Tracheal epithelial cell (primary cell): ENCODE measurements at places on chromosomes 2 and 18. TPM values are rescaled to one million over a fixed set of nuclear protein-coding genes. Genes with fewer than 3 reads are reported as not detected.

EHD3 gene
- 2.7 and 3.6 TPM in 2 replicates for total RNA-seq

AKAIN1 gene
- not detected in 2 replicates for total RNA-seq

ANKRD62 gene
- 0.21 TPM in 1 of 2 replicates, not detected in the other for total RNA-seq

TMEFF2 gene
- total RNA-seq, result under 0.01 TPM in 1 of 2 replicates, not detected in the other

CABLES1 gene
- 0.21 and 1.7 TPM in 2 replicates for total RNA-seq

ALK gene
- total RNA-seq, result not detected in 2 replicates

CCDC148 gene
- total RNA-seq, result 0.21 and 1.2 TPM in 2 replicates

GRB14 gene
- total RNA-seq, result 4.9 and 5.3 TPM in 2 replicates

EML6 gene
- 0.43 and 0.48 TPM in 2 replicates for total RNA-seq

DSG4 gene
- not detected in 2 replicates for total RNA-seq

ITGB6 gene
- total RNA-seq, result 36.2 and 167 TPM in 2 replicates

DSG1 gene
- total RNA-seq, result 0.21 and 0.72 TPM in 2 replicates

ASAP2 gene
- total RNA-seq, result 36.9 and 47.5 TPM in 2 replicates

TSN gene
- 46.0 and 61.2 TPM in 2 replicates for total RNA-seq

ASXL3 gene
- total RNA-seq, result under 0.01 and 0.72 TPM in 2 replicates

ZDBF2 gene
- total RNA-seq, result 8.0 and 8.3 TPM in 2 replicates

AQP4 gene
- total RNA-seq, result under 0.01 and 0.72 TPM in 2 replicates

SPC25 gene
- total RNA-seq, result 0.24 TPM in 1 of 2 replicates, not detected in the other

DUSP2 gene
- total RNA-seq, result 10.6 and 11.1 TPM in 2 replicates

DLX1 gene
- total RNA-seq, result not detected in 2 replicates

KCNIP3 gene
- 11.1 TPM in 1 of 2 replicates, not detected in the other for total RNA-seq
